ENCODE measurements at places on chromosomes 1 and 21. TPM values are rescaled to one million over a fixed set of nuclear protein-coding genes. Genes with fewer than 3 reads are reported as not detected.

DNA sequence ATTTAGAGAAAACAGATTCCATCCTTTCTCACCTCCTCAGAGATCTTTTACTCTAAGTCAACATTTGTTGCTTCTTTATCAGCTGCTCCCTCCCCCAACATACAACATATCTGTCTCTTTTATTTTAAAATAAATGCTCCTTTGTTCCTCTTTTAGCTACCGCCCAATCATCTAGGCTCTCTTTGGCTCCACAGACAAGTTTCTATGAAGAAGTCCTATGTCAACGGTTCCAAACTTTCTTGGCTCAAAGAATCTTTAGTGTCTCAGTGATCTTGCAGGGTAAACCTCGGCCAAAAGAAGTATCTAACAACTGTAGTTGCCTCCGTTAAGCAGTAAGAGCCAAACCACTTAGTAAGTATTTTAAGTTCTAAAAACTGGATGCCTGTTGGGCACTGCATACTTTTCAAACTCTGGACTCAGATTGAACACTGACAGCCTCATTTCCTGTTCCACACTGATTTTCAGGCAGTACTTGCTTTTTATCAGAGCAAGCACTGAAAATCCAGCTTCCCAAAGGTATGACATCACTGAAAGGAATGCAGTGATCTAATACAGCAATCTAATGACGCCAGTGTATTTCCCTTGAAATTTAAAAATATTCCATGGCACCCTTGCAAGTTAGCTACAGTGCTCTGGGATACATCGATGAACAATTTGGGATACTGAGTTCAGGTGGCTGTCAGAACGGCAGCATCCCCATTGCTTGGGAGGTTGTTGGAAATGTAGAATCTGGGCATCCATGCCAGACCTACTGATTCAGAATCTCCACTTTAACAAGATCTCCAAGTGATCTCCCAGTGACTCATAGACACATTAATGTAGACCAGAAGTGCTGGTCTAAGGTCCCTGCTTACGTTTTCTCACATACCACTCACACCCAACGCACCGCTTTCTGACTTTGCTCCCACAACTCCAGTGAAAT lies 26.8 kb downstream of the EGLN1 start:
- peak overlapping the region; percentile 55 for H3K4me3 ChIP-seq
- H3K27me3 ChIP-seq, result no peaks in the 10 kb centered on the region
- H3K4me1 ChIP-seq, result peaks cover 52% of the 10 kb centered on the region

The MTMR11 gene
- 15.4 TPM for total RNA-seq

- H3K27ac ChIP-seq, result no peak overlapping the region
- no peaks in the 10 kb centered on the region for H3K36me3 ChIP-seq
- DNase-seq, result no peak
- H3K4me3 ChIP-seq, result no peak overlapping the region
Measured at GRCh38 chr1:71166178-71167173, 85.6 kb upstream of the ZRANB2 start.

- no peaks in the 10 kb centered on the region for H3K27me3 ChIP-seq
- H3K4me3 ChIP-seq, result no peak overlapping the region
- no peak for DNase-seq
- H3K27ac ChIP-seq, result no peak overlapping the region
- H3K4me1 ChIP-seq, result peaks cover 27% of the 10 kb centered on the region
Measured at GRCh38 chr1:232504651-232505050, 125.3 kb downstream of the SIPA1L2 start.

GRCh38 chr1:240212556-240212955 lies 120.9 kb downstream of the FMN2 start:
- H3K4me1 ChIP-seq, result peaks cover 9% of the 10 kb centered on the region
- H3K36me3 ChIP-seq, result no peaks in the 10 kb centered on the region
- DNase-seq, result no peak
- H3K4me3 ChIP-seq, result no peak overlapping the region
- no peak overlapping the region for H3K27ac ChIP-seq
- no peaks in the 10 kb centered on the region for H3K27me3 ChIP-seq

- no peaks in the 10 kb centered on the region for H3K27me3 ChIP-seq
- no peak overlapping the region for H3K27ac ChIP-seq
- DNase-seq, result no peak
Measured at GRCh38 chr1:244397131-244397530, 54.6 kb downstream of the ADSS2 start.

- H3K27ac ChIP-seq, result no peak overlapping the region
- H3K27me3 ChIP-seq, result peaks cover 10% of the 10 kb centered on the region
- peaks cover 10% of the 10 kb centered on the region for H3K36me3 ChIP-seq
- peaks cover 24% of the 10 kb centered on the region for H3K4me1 ChIP-seq
- H3K4me3 ChIP-seq, result peak overlapping the region; percentile 63
Measured at GRCh38 chr1:231040800-231041718, 1.0 kb upstream of the FAM89A start.

DNA sequence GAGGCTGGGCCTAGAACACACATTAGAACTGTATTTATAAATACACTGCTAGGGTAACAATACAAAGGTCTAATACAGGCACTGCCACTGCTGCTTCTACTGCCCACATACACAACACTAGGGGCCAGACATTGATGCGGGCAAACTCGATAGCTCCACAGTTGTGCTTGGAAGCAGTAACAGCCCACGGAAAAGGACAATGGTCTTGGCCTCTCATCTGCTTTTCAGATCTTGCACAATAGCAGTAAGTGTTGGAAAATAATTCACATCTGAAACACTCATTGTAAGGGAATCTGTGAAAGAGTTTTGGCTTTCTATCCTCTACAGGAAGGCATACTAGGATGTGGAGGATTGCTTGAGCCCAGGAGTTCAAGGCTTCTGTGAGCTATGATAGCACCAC lies 6.9 kb upstream of the SPOCD1 start:
- H3K4me3 ChIP-seq, result no peak overlapping the region
- no peaks in the 10 kb centered on the region for H3K36me3 ChIP-seq
- H3K27me3 ChIP-seq, result no peaks in the 10 kb centered on the region
- no peaks in the 10 kb centered on the region for H3K4me1 ChIP-seq

GRCh38 chr1:94237291-94238226 lies at the start of gene ARHGAP29:
ARHGAP29 (minus strand) TSS chr1:94237584; CDS start chr1:94231611, 5,973 bp downstream.
- H3K27me3 ChIP-seq, result no peaks in the 10 kb centered on the region
- peak; percentile 93 for DNase-seq
- no peaks in the 10 kb centered on the region for H3K36me3 ChIP-seq
- peak within 1 kb of the TSS; percentile 92 for H3K27ac ChIP-seq
- H3K4me3 ChIP-seq, result peak within 1 kb of the TSS; percentile 97

DNA sequence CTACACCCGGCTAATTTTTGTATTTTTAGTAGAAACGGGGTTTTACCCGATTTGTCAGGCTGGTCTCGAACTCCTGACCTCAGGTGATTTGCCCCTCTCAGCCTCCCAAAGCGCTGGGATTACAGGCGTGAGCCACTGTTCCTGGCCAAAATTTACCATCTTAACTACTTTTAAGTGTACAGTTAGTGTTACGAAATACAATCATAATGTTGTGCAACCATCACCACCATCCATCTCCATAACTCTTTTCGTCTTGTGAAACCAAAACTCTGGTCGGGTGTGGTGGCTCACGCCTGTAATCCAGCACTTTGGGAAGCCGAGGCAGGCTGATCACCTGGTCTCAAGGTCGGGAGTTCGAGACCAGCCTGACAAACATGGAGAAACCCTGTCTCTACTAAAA lies 14.1 kb upstream of the ZBTB40 start:
- no peak overlapping the region for H3K27ac ChIP-seq
- H3K27me3 ChIP-seq, result no peaks in the 10 kb centered on the region
- H3K36me3 ChIP-seq, result peaks cover 11% of the 10 kb centered on the region
- peaks cover 20% of the 10 kb centered on the region for H3K4me1 ChIP-seq
- no peak overlapping the region for H3K4me3 ChIP-seq
- no peak for DNase-seq

DNA sequence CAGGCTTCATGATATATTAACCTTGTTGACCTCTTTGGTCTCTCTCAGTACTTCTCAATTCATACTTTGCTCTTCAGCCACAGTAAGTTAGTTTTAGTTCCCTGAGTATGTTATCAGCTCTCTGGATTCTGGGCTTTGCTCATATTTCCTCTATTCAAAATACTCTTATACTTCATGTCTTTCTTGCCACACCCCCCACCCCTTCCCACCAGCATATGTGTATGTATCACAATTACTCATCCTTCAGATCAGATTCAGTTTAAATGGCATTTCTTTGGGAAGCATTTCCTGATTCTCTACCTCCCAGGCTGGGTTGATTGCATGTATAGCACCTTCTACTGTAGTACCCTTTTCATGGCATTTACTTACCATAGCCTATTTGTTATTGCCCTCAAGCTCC lies 28.3 kb downstream of the SLC30A7 start:
- no peaks in the 10 kb centered on the region for H3K27me3 ChIP-seq
- DNase-seq, result no peak
- H3K4me3 ChIP-seq, result no peak overlapping the region
- H3K27ac ChIP-seq, result peak overlapping the region; percentile 15

The GPR61 gene
- total RNA-seq, result not detected

The TPTE gene
- total RNA-seq, result not detected

- peaks cover 66% of the 10 kb centered on the region for H3K27me3 ChIP-seq
- no peak for DNase-seq
- no peak overlapping the region for H3K4me3 ChIP-seq
Measured at GRCh38 chr1:11358984-11359383, 86.0 kb downstream of the UBIAD1 start.

DNA sequence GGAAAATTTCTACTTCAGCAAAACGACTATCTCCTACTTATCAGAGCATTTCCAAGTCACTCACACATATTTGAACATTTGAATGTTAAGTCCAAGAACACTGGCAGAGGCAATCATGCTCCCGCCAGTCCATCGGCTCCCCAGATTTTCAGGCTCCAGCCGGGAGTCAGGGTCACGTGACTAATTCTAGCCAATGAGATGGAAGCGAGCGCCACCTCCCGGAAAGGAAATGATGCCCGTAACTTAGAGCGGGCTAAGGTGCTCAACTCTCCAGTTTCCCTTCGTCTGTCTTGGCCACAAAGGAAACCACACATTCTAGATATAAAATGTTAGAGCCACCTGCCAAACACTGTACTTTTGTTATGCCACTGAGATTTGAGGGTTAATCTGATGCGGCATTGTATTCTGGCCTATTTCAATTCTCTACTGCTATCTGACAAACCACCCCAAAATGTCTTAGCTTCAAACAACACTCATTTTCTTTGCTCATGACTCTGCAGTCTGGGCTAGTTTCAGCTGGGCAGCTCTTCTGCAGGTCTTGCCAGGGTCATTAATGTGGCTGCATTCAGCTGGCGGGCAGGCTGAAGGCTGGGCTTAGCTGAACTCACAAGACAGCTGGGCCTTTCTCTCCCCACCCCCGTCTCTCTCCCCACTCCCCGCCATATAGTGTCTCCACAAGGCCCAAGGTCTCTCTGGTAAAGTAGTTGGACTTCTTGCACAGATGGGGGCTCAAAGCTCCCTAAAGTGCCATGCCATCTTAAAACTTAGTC lies 16.5 kb upstream of the LHX4 start:
- H3K4me3 ChIP-seq, result no peak overlapping the region
- no peaks in the 10 kb centered on the region for H3K36me3 ChIP-seq
- no peaks in the 10 kb centered on the region for H3K4me1 ChIP-seq
- no peaks in the 10 kb centered on the region for H3K27me3 ChIP-seq
- DNase-seq, result peak; percentile 42

DNA sequence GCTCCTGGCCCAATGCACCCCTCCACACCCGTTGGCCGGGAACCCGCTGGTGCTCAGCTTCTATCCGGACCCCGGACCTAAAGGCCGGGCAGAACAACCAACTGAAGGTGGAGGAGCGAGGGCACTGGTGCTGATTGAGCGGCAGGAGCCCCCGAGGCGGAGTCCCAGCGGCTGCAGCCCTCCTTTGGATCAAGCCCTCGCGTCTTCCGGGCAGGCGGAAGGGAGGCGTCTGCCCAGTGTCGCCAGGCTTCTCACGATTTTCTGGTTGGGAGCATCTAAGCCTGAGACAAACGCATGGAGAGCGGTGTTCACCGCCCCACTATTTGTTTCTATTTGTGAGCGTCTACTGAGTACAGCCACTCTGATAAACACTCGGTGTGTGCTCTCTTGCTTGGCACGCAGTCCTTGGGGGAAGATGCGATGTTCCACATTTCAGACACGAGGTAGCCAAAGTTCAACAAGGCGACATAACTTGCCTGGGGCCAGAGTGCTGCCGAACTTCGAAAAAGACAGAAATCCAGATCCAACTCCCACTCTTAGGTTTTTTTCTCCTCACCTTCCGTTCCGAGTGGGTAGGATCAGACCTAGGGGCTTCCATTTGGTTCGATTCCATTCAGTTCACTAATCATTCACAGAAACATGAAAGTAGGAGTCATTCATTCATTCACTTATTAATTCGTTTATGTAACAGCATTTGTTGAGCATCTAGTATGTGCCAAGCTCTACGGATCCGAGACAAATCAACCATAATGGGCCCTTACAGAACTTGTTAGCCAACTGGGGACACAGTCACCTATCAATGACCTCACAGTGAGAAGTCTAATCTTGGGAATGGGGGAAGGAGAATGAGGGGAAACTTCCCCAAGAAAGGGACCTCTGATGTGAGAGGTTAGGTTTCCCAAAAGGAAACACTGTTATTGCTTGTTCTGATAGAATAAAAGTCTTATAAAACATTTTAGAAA lies 4.9 kb upstream of the DMRTA2 start:
- H3K27me3 ChIP-seq, result peaks cover 90% of the 10 kb centered on the region
- peaks cover 6% of the 10 kb centered on the region for H3K36me3 ChIP-seq
- H3K4me3 ChIP-seq, result no peak overlapping the region
- peaks cover 34% of the 10 kb centered on the region for H3K4me1 ChIP-seq
- no peak overlapping the region for H3K27ac ChIP-seq

DNA sequence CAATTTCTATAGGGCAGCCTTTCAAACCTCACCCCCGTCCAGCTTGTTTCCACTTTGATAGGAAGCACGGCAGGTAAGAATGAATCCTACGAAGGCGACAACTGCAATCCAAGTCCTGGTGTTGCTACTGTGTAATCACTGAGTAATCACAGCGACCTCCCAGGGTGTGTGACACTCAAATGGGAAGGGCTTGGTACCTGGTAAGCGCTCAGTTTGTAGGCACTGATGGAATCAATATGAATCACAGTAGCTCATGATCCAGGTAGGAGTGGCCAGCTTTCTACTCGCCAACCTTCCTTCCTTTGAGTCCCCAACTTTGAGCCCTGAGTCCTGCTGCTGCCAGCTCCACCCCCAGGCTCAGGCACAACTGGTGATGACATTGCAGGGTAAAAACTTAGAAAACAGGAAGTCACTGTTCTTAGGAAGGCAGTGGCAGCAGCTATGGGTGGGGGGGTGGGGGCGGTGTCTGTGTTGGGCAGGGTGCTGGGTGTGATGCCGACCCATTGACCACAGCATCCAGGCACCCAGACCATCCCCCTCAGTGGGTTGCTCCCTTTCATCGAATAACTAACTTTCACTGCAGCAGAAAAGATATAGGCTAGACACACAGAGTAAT lies 70.7 kb downstream of the CD247 start:
- H3K27ac ChIP-seq, result no peak overlapping the region
- H3K36me3 ChIP-seq, result no peaks in the 10 kb centered on the region
- H3K4me1 ChIP-seq, result no peaks in the 10 kb centered on the region
- H3K27me3 ChIP-seq, result peaks cover 8% of the 10 kb centered on the region

The BOLA1 gene
- 11.5 TPM for total RNA-seq

Data from chondrocyte (in vitro differentiated cells).